ENCODE measurements at places on chromosomes 2 and 18.

- DNase-seq = no peak
Measured at GRCh38 chr2:219120082-219120481, 40.5 kb downstream of the NHEJ1 start.

GRCh38 chr2:142873831-142874287, 3.6 kb upstream of the KYNU start:
- DNase-seq = no peak

- no peak for DNase-seq
Measured at GRCh38 chr2:124524155-124524915, 499.2 kb downstream of the CNTNAP5 start.

DNA sequence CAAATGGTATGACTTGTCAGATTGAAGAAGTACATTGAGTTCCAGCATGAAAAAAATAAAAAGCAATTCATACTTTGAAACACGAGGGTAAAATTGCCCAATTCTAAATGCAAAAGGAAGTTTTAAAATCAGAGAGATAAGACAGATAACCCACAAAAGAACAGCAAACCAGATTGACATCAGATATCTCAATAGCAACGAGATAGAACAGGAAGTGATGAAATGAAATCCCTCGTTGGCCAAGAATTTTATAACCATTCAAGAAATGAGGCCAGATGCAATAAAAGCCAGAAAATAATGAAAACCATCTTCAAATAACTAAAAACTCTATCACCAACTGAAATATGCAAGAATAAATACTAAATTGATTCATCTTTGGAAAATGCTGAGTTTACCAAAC, 172.8 kb downstream of the CD226 start:
- DNase-seq = no peak

Measured in activated CD4-positive, alpha-beta T cell treated with anti-CD3 and anti-CD28 coated beads, Interleukin-2, amount 50 U/mL, for 4 hours (primary cell).